Activated CD4-positive, alpha-beta T cell treated with anti-CD3 and anti-CD28 coated beads, Interleukin-2, amount 10 ng/mL, durations not matched to agents 7 days and 5 days (primary cell): ENCODE measurements at places on chromosomes 2 and 18.

DNA sequence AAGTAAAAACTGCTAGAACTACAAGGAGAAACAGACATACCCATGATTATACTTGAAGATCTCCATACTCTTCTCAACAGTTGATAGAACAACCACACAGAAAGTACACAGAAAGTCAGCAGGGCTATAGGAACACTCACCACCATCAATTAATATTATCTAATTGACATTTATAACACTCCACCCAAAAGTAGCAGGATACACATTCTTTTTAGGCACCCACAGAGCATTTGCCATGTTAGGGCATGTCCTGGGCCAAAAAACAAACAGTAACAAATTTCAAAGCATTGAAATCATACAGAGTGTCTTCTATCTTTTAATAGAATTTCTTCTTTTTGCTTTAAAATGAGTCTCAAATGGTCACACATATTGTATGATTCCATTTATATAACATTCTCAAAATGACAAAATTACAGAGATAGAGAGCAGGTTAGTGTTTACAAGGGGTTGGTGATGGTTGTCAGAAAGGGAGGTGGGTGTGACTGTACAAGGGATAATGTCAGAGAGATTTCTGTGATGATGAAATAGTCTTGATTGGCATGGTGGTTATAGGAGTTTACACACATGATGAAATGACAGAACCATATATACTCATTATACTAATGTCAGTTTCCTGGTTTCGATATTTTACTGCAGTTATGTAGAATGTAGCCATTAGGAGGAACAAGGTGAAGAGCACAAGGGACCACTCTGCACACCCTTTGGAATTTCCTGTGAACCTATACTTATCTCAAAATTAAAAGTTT lies 82.8 kb downstream of the NCK2 start:
- peaks cover 82% of the 10 kb centered on the region for H3K4me1 ChIP-seq
- peak overlapping the region; percentile 37 for H3K27ac ChIP-seq
- no peaks in the 10 kb centered on the region for H3K27me3 ChIP-seq
- peaks cover 78% of the 10 kb centered on the region for H3K36me3 ChIP-seq
- H3K4me3 ChIP-seq = no peak overlapping the region
- no peak for DNase-seq

- H3K4me3 ChIP-seq = no peak overlapping the region
- no peak overlapping the region for H3K27ac ChIP-seq
- DNase-seq = no peak
- no peaks in the 10 kb centered on the region for H3K4me1 ChIP-seq
- no peaks in the 10 kb centered on the region for H3K27me3 ChIP-seq
Measured at GRCh38 chr2:186925514-186925913, 76.5 kb upstream of the ZSWIM2 start.

GRCh38 chr2:31893094-31893493 lies 117.7 kb downstream of the MEMO1 start:
- H3K36me3 ChIP-seq = peaks cover 36% of the 10 kb centered on the region
- H3K27me3 ChIP-seq = no peaks in the 10 kb centered on the region
- no peak for DNase-seq
- peaks cover 4% of the 10 kb centered on the region for H3K4me1 ChIP-seq

DNA sequence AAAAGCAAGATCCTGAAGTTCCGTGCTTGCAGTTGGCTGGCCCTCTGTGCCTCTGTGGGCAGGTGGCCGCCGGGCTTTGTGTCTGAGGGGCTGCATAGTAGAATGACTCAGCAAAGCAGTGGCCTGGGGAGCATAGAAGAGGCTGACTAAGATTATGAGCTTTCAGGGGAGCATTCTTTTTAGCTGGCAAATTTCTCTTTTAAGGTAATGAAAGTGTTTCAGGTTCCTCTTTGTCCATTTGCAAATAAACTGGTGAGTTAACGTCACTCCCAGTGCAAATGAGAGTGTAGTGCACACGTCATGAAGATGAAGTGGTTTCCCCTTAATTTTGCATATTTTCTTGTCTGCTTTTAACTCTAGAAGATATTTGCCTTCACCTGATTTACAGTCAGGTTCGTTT lies 98.6 kb downstream of the BCL2L11 start:
- H3K4me3 ChIP-seq = no peak overlapping the region
- H3K36me3 ChIP-seq = peaks cover 12% of the 10 kb centered on the region
- no peaks in the 10 kb centered on the region for H3K4me1 ChIP-seq

DNA sequence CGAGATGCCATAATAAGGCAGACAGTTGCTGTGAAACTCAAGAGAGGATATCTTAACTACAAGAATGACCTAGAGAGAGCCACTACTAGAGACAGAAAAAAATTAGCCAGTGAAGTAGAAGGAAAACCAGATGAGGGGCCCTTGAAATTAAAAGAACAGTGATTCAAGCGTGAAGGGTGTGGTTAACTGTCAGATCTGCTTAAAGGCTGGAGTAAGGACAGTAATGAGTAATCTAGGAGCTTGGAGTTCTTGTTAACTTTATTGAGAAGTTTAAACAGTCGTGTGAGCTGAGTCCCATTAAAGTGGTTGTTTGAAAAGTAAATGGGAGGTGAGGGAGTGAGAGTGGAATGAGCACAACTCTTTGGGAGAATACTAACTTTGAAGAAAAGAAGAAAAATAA lies 21.3 kb downstream of the PIGN start:
- no peak overlapping the region for H3K27ac ChIP-seq
- H3K36me3 ChIP-seq = peaks cover 10% of the 10 kb centered on the region
- peaks cover 7% of the 10 kb centered on the region for H3K4me1 ChIP-seq
- H3K27me3 ChIP-seq = no peaks in the 10 kb centered on the region
- DNase-seq = no peak

DNA sequence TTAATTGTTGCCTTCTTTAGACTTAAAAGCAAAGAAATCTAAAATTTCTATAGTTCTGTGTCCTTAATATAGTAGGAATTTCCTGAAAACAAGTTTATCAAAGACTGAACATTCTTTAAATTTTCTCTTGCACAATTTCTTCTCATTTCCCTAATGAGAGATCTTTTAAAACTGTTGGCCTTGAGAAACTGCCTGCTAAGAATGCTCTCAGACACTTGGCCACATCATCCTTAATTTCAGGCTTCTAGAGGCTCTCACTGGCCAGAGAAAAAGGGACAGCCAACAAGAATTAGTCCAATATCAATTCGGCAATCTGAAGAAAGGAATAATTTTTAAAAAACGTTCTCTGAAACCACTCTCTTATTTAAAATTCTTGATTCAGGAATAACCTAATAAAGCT lies 167.0 kb upstream of the CREB1 start:
- H3K27ac ChIP-seq = no peak overlapping the region
- peaks cover 1% of the 10 kb centered on the region for H3K27me3 ChIP-seq
- no peak for DNase-seq
- H3K36me3 ChIP-seq = no peaks in the 10 kb centered on the region
- H3K4me1 ChIP-seq = no peaks in the 10 kb centered on the region

DNA sequence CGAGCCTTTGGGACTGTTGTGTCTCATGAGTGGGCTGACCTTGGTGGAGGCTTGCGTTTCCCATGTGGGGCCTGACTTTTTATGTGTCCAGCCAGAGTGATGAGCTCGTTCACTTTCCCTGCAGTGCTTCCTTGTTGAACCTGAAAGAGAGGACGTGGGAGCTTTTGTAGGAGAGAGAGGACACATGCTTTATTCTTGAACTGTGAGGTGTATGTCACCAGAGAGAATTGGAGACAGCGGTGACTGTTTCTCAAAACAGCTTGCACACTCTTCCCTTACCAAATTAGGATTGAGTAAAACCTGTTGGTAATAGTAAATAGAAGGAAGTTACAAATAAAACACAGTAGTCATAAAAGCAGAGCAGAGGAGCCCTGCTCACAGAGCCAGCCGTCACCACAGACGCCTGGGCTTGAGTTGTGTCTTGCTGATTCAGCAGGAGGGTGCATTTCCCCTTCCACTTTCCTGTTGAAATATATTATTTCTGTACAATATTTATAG lies 60.7 kb downstream of the INPP4A start:
- H3K4me1 ChIP-seq = peaks cover 90% of the 10 kb centered on the region
- DNase-seq = peak; percentile 38
- H3K27me3 ChIP-seq = no peaks in the 10 kb centered on the region
- H3K4me3 ChIP-seq = no peak overlapping the region
- peak overlapping the region; percentile 44 for H3K27ac ChIP-seq

- DNase-seq = no peak
- H3K27me3 ChIP-seq = no peaks in the 10 kb centered on the region
- H3K4me1 ChIP-seq = peaks cover 59% of the 10 kb centered on the region
- peak overlapping the region; percentile 97 for H3K4me3 ChIP-seq
- H3K27ac ChIP-seq = peak overlapping the region; percentile 96
Measured at GRCh38 chr2:27070653-27071276, 689 bp downstream of the OST4 start.

- no peak for DNase-seq
- H3K36me3 ChIP-seq = peaks cover 90% of the 10 kb centered on the region
- peaks cover 64% of the 10 kb centered on the region for H3K4me1 ChIP-seq
- no peak overlapping the region for H3K27ac ChIP-seq
- no peaks in the 10 kb centered on the region for H3K27me3 ChIP-seq
- no peak overlapping the region for H3K4me3 ChIP-seq
Measured at GRCh38 chr2:6883448-6884122, 6.0 kb downstream of the RSAD2 start.

DNA sequence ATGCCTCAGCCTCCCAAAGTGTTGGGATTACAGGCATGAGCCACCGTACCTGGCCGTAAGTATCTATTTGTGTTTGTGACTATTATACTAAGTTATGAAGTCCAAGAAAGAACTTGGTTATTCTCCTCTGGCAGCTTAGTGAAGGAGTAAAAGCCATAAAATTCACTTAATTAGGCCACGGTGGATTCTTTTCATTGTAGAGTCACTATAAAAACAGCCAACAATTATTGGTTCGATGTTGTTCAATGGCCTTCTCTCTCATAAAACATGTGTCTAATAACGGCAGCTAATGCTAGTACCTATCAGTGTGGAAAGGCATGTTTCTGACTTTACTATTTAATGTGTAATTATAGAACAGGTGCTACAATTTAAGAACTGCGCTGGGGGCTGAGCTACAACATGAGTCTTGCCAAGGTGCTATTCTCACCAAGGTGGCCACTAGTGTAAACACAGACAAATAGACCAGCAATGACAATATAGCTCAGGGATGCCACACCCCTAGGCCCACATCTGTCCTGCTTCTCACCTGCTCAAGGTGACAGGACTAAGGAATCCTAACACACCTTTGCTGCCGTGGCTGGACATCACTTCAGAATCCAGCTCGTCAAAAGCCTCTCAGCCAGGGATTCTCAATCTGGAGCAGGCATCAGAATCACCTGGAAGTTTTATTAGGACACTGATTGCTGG lies 17.2 kb downstream of the ATP8B1 start:
- no peak overlapping the region for H3K27ac ChIP-seq
- no peaks in the 10 kb centered on the region for H3K27me3 ChIP-seq
- H3K4me3 ChIP-seq = no peak overlapping the region
- H3K4me1 ChIP-seq = peaks cover under 1% of the 10 kb centered on the region
- DNase-seq = no peak

GRCh38 chr2:25112113-25112512 lies 56.3 kb downstream of the POMC start:
- H3K4me1 ChIP-seq = no peaks in the 10 kb centered on the region
- H3K27me3 ChIP-seq = no peaks in the 10 kb centered on the region
- no peak overlapping the region for H3K4me3 ChIP-seq

GRCh38 chr2:113846429-113846828 lies 43.5 kb upstream of the ACTR3 start:
- no peak overlapping the region for H3K4me3 ChIP-seq
- H3K4me1 ChIP-seq = peaks cover 9% of the 10 kb centered on the region
- H3K27me3 ChIP-seq = no peaks in the 10 kb centered on the region
- no peak for DNase-seq
- H3K36me3 ChIP-seq = peaks cover 33% of the 10 kb centered on the region

DNA sequence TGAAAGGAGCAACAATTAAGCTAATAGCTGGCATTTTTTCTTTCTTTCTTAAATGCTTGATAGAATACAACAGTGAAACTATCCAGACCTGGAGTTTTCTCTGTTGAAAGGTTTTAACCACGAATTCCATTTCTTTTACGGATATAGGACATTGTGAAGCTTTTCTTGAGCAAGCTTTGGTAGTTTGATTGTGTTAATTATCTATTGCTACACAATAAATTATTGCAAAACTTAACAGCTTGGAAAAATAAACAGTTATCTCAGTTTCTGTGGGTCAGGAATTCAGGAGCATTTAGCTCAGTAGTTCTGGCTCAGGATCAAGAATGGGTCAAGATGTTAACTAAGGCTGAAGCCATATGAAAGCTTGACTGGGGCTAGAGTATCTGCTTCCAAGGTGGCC lies 11.7 kb downstream of the PHOSPHO2 start:
- H3K36me3 ChIP-seq = peaks cover 3% of the 10 kb centered on the region
- peaks cover 1% of the 10 kb centered on the region for H3K4me1 ChIP-seq
- no peak overlapping the region for H3K27ac ChIP-seq
- no peak for DNase-seq

DNA sequence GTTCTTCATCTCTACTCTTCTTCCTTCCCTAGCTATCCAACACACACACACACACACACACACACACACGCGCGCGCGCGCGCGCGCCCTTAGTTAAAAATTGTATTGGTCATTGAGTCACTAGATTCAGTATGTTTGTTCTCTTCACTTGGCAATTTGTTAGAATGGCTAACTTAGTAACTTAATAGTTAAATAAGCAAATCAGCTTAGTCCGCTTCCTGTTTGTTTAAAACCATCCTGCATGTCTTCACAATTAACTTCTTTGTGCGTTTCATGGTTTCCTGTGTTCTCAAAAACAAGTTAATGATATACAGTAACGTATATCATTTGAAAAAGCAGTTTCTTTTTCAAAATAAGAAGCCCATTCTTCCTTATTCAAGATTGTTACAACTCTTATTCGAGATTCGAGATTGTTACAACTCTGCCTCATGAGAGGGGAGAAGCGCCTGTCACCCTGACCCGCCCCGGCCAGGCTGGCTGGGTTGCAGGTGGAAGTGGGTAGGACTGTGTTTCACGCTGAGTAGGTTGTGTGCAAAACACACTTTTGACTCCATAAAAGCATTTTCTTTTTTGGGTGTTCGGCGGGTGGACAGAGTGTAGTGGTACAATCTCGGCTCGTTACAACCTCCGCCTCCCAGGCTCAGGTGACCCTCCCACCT lies 9.5 kb upstream of the CNNM3 start:
- H3K27me3 ChIP-seq = no peaks in the 10 kb centered on the region
- peaks cover 10% of the 10 kb centered on the region for H3K36me3 ChIP-seq
- H3K4me3 ChIP-seq = peak overlapping the region; percentile 54
